ENCODE measurements at places on chromosomes 4 and X. TPM values are rescaled to one million over a fixed set of nuclear protein-coding genes. Genes with fewer than 3 reads are reported as not detected.

The PPEF1 gene
- not detected for total RNA-seq

The AVPR2 gene
- 0.12 TPM for total RNA-seq

The XKRX gene
- total RNA-seq, result 0.60 TPM

The GPR173 gene
- 4.2 TPM for total RNA-seq

The PWWP3B gene
- under 0.01 TPM for total RNA-seq

The ITM2A gene
- total RNA-seq, result not detected

The PTPN13 gene
- total RNA-seq, result 35.5 TPM

The EPHA5 gene
- total RNA-seq, result 15.1 TPM

The TCEAL1 gene
- total RNA-seq, result 14.2 TPM

The ENOX2 gene
- total RNA-seq, result 6.9 TPM

The HSFX1 gene
- 0.23 TPM for total RNA-seq

The CITED1 gene
- total RNA-seq, result 0.23 TPM

The UGT2B10 gene
- total RNA-seq, result not detected

The MAGEA1 gene
- not detected for total RNA-seq

The TMSB15B gene
- 5.7 TPM for total RNA-seq

The PNCK gene
- total RNA-seq, result 0.47 TPM

The DUSP9 gene
- not detected for total RNA-seq

The MSANTD1 gene
- total RNA-seq, result 0.35 TPM

The MAP3K15 gene
- total RNA-seq, result not detected

The EREG gene
- total RNA-seq, result not detected

The F9 gene
- total RNA-seq, result not detected

The GPR78 gene
- total RNA-seq, result 1.4 TPM

The ABLIM2 gene
- 0.12 TPM for total RNA-seq

The ASB12 gene
- total RNA-seq, result not detected

Data from smooth muscle cell of the coronary artery (primary cell).